Sciatic nerve (tissue), 2 donors: ENCODE measurements at places on chromosomes 2 and 18. TPM values are rescaled to one million over a fixed set of nuclear protein-coding genes. Genes with fewer than 3 reads are reported as not detected.

- no peak for DNase-seq
These were observed 152.9 kb downstream of the SPP2 start for GRCh38 chr2:234203135-234203984.

DNA sequence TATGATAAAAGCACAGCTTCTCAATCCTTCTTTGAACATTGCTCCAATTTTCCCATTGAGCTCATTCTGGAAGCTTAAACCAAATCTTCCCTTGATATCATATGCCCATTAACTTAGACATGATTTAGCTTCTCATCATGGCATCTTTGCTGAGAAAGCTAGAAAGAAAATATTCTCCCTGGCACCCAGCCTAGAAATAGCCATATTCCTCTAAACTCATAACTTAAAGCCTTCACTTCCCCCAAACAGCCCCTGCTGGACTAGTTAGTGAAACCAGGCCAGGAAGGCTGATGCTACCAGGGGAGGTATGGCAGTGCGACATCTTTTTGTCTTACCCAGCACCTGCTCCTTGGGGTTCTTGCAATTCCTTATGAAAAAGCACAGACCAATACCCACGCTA is 4.3 kb downstream of the AAK1 start:
- no peak for DNase-seq

GRCh38 chr2:230906471-230907230 is 18.4 kb downstream of the GPR55 start:
- DNase-seq: peak; percentile 32

- no peak for DNase-seq
These were observed 45.6 kb downstream of the MREG start for GRCh38 chr2:215967590-215968378.

GRCh38 chr2:40300391-40300790 is 151.5 kb downstream of the SLC8A1 start:
- DNase-seq: no peak

- DNase-seq: no peak
These were observed 17.6 kb downstream of the PTPRM start for GRCh38 chr18:7584646-7585275.

GPR75 gene
- 2.5 TPM for total RNA-seq

PLCL1 gene
- 6.7 TPM for total RNA-seq

SOX11 gene
- not detected for total RNA-seq
